ENCODE measurements at places on chromosomes 12 and 14. TPM values are rescaled to one million over a fixed set of nuclear protein-coding genes. Genes with fewer than 3 reads are reported as not detected.

Gene REP15
- total RNA-seq: 1.4 TPM

Gene TXNDC16
- total RNA-seq: 5.7 TPM

DNA sequence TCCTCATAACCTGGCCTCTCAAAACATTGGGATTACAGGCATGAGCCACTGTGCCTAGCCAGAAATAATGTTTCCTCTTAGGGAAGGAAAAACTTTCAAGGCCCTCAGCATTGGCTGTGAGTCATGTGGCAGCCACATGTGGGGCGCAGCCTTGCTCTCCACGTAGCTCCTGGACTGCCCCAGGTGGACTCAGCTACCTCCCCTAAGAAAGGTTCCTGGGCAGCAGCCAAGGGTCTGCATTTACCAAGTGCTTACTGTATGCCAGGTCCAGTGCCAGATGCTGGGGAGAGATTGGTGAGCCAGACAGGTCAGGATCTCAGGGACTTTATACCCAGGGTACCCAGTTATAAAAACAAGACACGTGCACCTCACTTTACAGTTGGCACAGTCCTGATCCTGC is 3.7 kb upstream of the TRPV4 start:
- no peaks in the 10 kb centered on the region for H3K27me3 ChIP-seq
- no peak overlapping the region for H3K4me3 ChIP-seq
- H3K36me3 ChIP-seq: no peaks in the 10 kb centered on the region
- no peak overlapping the region for H3K27ac ChIP-seq
- no peak for DNase-seq
- peaks cover 30% of the 10 kb centered on the region for H3K4me1 ChIP-seq

- H3K4me3 ChIP-seq: no peak overlapping the region
- H3K27ac ChIP-seq: no peak overlapping the region
- no peaks in the 10 kb centered on the region for H3K36me3 ChIP-seq
- no peak for DNase-seq
- no peaks in the 10 kb centered on the region for H3K27me3 ChIP-seq
- H3K4me1 ChIP-seq: no peaks in the 10 kb centered on the region
These were observed 47.3 kb upstream of the BCAT1 start for GRCh38 chr12:24996102-24996797.

Gene ENDOU
- 0.39 TPM for total RNA-seq

GRCh38 chr14:72270147-72270727 is 338.0 kb downstream of the RGS6 start:
- no peaks in the 10 kb centered on the region for H3K4me1 ChIP-seq
- no peaks in the 10 kb centered on the region for H3K36me3 ChIP-seq
- no peak for DNase-seq
- H3K4me3 ChIP-seq: no peak overlapping the region
- no peak overlapping the region for H3K27ac ChIP-seq
- peaks cover 27% of the 10 kb centered on the region for H3K27me3 ChIP-seq

Gene TAS2R42
- not detected for total RNA-seq

DNA sequence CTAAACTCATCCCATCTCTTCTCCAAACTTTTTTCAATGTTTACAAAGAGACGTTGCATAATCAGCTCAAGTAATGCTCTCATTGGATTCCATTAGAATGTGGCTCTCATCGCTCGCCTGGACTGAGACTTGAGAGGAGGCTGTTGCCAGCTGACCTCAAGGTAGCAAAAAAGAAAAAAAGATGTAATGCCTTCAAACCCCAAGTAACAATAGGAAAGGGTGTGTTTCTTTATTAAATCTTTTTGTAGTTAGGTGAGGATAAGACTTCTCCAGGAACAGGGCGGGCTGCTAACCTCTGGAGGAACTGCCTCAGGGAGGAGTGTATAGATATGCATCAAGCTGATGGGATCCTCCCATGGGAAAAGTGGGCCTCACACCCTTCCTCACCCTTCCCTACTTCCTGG is 956 bp upstream of the PTHLH start:
- DNase-seq: no peak
- H3K36me3 ChIP-seq: no peaks in the 10 kb centered on the region
- no peak overlapping the region for H3K4me3 ChIP-seq
- H3K27me3 ChIP-seq: no peaks in the 10 kb centered on the region
- peaks cover 5% of the 10 kb centered on the region for H3K4me1 ChIP-seq

- DNase-seq: peak; percentile 0
- H3K4me1 ChIP-seq: peaks cover 5% of the 10 kb centered on the region
- H3K27me3 ChIP-seq: peaks cover 91% of the 10 kb centered on the region
- H3K4me3 ChIP-seq: no peak overlapping the region
- no peak overlapping the region for H3K27ac ChIP-seq
These were observed 6.7 kb downstream of the VASH1 start for GRCh38 chr14:76767681-76768656.

DNA sequence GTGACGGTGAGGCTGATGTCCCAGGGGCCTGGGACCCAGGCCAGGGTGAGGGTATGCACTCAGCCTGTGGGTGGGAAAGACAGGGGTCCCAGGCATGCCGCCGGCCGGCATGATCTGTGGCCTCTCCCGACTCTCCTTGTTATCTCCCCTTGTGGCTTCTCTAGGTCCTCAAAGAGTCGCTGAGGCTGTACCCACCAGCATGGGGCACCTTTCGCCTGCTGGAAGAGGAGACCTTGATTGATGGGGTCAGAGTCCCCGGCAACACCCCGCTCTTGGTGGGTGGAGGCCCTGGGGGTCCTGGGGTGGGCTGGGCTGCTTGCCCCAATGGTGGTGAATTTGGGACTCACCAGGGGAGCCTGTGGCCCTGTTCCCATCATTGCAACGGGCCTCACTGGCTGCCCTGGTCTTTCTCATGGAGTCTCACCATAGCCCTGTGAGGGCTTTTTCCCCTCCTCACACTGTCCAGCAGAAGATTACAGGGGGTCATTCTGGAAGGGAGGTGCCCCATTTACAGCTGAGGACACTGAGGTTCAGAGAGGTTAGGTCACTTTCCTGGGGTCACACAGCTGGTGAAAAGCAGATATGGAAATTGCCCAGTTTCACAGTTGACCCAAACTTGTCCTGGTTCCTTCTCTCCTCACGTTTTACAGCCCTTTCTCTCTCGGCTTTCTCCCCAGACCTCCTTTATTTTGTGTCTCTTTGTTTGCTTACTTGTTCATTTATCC is 37.9 kb downstream of the CYP46A1 start:
- DNase-seq: no peak
- H3K36me3 ChIP-seq: no peaks in the 10 kb centered on the region
- no peak overlapping the region for H3K4me3 ChIP-seq
- H3K27ac ChIP-seq: no peak overlapping the region
- peaks cover 18% of the 10 kb centered on the region for H3K27me3 ChIP-seq
- H3K4me1 ChIP-seq: no peaks in the 10 kb centered on the region

Gene VRTN
- not detected for total RNA-seq

Gene CCDC63
- total RNA-seq: not detected

DNA sequence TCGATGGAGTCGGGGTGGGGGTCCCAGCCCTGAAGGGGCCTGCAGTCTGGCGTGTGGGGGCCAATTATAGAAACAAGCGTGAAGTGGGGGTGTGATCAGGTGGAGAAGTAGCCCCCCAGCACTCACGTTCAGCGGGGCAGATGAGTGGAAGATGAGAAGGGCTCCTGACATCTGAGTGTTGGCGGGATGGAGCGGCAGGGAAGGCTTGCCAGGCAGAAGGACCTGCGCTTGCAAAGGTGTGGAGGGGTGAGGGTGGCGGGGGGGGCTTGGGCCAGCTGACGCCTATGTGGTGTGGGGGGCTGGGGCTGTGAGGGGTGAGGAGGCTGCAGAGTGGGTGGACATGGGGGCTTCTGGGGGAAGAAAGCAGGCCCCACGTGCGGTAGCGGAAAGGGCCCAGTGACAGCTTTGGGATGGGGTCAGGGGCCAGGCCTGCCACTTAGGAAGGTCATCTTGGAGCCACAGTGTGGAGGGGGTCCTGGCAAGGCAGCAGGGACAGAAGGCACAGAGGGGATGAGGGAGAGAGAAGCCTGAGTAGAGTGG is 22.2 kb upstream of the BEGAIN start:
- H3K27ac ChIP-seq: no peak overlapping the region
- no peaks in the 10 kb centered on the region for H3K4me1 ChIP-seq
- no peak for DNase-seq
- H3K36me3 ChIP-seq: no peaks in the 10 kb centered on the region
- peaks cover 28% of the 10 kb centered on the region for H3K27me3 ChIP-seq

DNA sequence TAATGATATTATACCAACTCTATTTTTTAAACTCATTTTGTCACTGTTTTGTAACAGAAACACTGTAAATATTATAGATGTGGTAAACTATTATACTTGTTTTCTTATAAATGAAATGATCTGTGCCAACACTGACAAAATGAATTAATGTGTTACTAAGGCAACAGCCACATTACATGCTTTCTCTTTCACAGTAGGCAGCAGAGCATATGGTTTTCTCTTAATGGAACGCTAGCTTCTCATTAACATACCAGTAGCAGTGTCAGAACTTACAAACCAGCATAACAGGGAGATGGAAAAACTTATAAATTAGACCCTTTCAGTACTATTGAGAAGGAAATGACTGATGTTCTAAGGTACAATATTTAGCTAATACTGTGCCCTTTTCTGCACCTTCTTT is 398.8 kb downstream of the PRKD1 start:
- H3K4me1 ChIP-seq: no peaks in the 10 kb centered on the region
- no peak for DNase-seq
- no peaks in the 10 kb centered on the region for H3K27me3 ChIP-seq
- no peaks in the 10 kb centered on the region for H3K36me3 ChIP-seq

Gene FGF6
- total RNA-seq: not detected

DNA sequence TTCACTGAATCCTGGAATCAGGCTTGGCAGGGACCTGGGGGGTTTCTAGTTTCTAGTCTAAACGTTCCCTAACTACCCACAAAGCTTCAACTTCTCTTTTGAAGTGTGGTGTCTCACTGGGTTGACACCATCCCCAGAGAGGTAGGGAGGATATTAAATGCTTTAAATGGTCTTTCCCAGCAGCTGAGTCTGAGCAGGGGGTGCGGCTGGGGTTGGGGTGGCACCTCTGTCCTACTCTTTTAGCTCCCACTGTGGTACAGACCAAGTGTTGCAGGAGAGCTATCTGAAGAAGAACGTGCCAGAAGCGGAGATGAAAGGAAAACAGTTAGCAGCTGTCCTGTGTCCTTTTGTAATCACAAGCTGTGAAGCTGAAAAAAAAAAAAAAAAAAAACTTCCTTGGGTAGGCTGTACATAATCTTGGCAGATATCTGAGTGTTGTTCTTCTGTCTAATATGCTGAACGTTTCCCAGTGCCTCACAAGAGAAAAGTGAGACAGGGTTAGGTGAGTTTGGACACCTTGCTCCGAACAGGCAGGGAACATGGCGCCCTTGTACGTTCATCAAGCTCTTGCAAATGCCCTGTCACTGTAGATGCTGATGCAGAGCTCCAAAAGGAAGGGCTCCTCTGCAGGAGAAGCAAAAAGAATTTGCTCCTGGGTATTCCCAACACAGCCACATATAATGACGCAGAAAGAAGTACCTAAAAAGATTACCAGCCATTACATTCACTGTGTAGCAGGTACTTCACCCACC is 447.2 kb downstream of the APAF1 start:
- DNase-seq: no peak
- no peaks in the 10 kb centered on the region for H3K27me3 ChIP-seq
- no peaks in the 10 kb centered on the region for H3K4me1 ChIP-seq
- no peaks in the 10 kb centered on the region for H3K36me3 ChIP-seq

Gene FRS2
- 15.6 TPM for total RNA-seq

GRCh38 chr12:83823386-83824045 is 1089.1 kb downstream of the SLC6A15 start:
- DNase-seq: peak; percentile 41
- no peak overlapping the region for H3K27ac ChIP-seq
- H3K4me3 ChIP-seq: no peak overlapping the region
- no peaks in the 10 kb centered on the region for H3K4me1 ChIP-seq

DNA sequence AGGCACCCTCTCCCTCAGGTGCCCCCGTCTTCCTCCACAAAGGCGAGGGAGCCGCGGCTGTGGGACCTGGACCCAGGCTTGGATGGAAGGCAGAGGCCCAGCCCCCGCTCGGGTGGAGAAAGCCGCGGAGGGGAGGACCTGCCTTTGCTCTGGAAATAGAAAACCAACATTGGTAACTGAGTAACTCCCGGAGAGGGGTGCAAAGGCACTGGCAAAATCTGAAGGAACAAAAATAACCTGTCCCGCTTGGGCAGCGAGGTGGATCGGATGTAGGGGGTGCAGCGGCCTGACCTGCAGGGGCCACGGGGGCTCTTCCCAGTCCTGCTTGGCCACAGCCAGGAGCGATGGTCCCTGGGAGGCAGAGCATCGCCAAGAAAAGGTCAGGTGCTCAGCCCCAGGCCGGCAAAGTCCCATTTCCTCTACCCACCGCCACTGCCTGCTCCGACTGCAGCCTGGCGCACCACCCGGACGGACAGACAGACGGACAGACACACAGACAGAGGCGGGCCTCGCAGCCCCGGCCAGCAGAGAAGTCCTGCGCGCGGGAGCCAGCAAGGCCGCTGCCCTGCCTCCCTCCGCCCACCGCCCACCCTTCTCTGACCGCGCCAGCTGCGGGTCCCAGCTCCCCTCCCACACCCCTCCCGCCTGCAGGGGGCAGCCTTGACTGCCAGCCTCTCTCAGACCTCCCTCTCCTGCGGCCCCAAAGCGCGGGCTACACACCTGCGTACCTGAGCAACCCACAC is 21.4 kb upstream of the TMEM106C start:
- H3K27me3 ChIP-seq: no peaks in the 10 kb centered on the region
- DNase-seq: no peak
- H3K4me3 ChIP-seq: no peak overlapping the region
- H3K27ac ChIP-seq: no peak overlapping the region

Gene KRT80
- 84.1 TPM for total RNA-seq

DNA sequence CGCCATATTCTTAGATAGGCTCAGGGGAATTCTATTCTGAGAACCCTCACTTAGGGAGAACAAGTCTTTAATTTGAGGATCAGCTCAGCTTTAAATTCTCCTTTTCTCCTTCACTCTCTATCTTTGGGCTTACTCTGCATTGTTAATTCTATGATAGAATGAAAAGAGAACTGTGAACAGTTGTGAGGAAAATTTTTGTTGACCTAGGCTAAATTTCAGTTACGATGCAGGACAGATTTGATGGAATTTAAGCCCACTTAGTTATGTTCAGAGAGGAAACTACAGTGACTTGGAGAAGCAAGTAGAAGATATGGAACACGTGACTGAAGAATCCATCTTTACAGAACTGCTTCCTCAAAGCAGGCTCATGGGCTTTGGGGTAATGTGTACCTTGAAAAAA is 82.7 kb downstream of the TBC1D30 start:
- H3K36me3 ChIP-seq: no peaks in the 10 kb centered on the region
- no peaks in the 10 kb centered on the region for H3K27me3 ChIP-seq
- DNase-seq: no peak
- H3K4me3 ChIP-seq: no peak overlapping the region

DNA sequence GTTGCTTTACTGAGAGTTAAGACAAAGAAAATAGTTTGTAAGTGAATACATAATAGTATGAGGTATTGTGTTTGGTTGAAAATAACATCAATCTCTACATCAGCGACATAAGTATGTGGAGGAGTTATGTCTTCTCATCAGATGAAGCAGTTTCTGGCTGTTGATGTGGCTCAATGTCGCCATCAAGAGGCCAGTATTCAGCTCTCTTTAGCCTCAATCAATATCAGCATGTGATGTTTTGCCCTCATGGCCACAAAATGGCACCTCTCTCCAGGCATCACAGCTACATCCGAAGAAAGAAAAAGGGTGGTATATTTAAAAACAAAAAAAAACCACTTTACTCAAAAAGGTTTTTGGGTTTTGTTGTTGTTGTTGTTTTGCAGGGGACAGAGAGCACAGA is 302.3 kb upstream of the TMEM132C start:
- H3K4me3 ChIP-seq: no peak overlapping the region
- H3K4me1 ChIP-seq: no peaks in the 10 kb centered on the region
- 0 out of 2 replicates have a peak, but pooled peaks cover 4% of the 10 kb centered on the region for H3K27me3 ChIP-seq
- H3K27ac ChIP-seq: no peak overlapping the region
